Activated naive CD4-positive, alpha-beta T cell treated with anti-CD3 and anti-CD28 coated beads for 36 hours (primary cell): ENCODE measurements at places on chromosomes 1 and 21. TPM values are rescaled to one million over a fixed set of nuclear protein-coding genes. Genes with fewer than 3 reads are reported as not detected.

DNA sequence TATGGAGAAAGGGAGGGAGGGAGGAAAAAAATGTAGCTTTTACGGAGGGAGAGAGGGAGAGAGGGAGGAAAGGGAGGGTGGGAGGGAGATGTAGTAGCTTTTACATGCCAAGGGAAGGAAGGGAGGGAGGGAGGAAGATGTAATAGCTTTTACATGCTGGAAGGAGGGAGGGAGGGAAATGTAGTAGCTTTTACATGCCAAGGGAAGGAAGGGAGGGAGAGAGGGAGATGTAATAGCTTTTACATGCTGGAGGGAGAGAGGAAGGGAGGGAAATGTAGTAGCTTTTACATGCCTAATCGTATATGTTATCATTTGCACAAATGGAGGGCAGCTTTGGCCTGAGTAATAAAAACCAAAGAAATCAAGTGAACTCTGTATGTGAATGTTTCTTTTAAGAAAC, 35.6 kb downstream of the EEIG2 start:
- no peak for DNase-seq

Gene LAD1
- total RNA-seq, result not detected

GRCh38 chr1:191674626-191675179, 483.6 kb upstream of the RGS18 start:
- no peak for DNase-seq

Gene VASH2
- total RNA-seq, result 1.2 TPM

DNA sequence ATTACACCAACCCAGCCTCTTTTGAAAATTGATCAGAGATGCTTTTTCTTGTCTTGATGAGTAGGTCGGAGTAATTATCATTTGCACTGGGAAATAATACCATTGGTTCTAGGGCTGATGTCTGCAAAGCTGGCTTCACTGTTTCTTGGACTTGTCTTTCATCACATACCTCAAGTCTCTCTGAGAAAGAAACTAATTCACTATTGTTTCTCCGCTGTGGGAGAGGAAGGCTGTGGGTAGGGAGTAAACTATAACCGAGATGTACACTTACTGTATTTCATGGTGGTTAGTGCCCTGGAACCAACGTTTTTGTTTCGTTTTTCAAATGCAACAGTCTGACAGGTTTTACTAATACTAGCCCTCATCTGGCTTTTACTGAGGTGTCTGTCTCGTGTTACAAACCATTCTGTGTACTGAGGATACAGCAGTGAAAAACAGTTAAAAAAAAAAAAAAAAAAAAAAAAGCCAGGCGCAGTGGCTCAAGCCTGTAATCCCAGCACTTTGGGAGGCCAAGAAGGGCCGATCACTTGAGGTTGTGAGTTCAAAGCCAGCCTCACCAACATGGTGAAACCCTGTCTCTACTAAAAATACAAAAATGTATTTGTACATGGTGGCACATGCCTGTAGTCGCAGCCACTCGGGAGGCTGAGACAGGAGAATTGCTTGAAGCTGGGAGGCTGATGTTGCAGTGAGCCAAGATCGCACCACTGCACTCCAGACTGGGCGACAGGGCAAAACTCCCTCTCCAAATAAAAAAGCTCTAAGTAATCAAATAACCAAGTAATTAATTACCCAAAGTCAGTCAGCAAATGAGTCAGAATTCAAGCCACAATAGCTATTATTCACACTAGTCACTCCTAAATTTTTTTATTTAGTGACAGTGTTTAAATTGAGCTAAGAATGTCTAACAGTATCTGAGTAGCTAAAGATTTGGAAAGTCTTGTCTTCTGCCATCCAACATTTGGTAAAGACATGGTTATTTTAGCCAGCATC, 23.3 kb downstream of the TOMM20 start:
- no peak for DNase-seq

Gene CCDC185
- total RNA-seq, result not detected

- DNase-seq, result no peak
Observed at GRCh38 chr1:225878282-225878681, 3.9 kb downstream of the TMEM63A start.

DNA sequence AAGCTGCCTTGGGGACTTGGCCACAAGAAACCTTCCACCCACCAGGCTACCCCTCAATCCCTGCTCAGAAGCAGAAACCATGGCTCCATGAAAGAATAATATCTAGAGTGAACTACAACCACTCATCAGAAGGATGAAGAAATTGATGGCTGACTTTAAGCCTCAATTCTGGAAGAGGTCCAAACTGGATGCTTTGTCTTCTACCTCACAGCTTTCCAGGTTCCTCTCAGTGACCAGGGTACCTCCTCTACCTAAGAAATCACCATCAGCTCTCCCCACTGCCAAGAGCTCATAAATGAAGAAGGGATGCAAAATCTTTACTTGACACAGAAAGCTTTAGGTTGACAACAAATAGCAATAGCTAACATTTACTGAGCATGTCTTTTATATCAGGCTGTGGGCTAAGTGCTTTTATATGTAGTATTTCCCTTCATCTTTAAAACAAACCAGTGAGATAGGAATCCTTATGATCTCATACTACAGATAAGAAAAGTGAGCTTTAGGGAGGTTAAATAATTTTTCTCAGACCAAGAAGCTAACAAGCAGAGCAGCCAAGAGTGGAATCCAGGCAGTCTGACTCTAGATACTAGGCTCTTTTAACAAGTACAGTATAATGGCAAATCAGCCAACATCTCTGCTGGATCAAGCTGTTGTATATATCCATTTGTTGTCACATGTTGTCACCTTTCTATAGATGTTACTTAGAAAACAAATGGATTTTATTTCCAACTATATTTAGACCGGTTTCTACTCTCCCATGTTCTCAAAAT, 243.0 kb upstream of the SGIP1 start:
- DNase-seq, result no peak

GRCh38 chr1:111737216-111738132, 1.7 kb downstream of the INKA2 start:
- no peak for DNase-seq

DNA sequence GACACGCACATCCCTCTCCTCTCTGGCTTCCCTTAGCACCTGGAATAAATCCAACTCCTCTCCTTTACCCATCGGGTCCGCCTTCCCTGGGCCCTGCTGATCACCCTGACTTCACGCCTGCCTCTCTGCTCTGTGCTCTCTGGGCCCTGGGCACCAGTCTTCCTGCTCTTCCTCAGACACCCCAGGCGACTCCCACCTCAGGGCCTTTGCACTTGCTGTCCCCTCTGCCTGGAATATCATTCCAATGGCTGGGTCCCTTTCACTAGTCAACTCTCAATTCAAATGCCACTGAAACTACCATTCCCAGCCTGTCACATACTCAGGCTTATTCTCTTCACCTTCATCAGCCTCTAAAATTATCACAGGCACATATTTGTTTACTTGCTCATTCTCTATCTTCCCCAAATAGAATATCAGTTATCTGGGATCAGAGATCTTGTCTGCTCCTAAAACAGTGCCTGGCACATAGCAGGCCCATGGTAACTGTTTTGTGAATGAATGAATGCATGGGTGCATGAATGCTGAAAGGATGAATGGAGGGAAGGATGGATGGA, 27.2 kb upstream of the SELENON start:
- no peak for DNase-seq

- DNase-seq, result no peak
Observed at GRCh38 chr1:10678852-10679251, 117.6 kb downstream of the CASZ1 start.

GRCh38 chr1:116564426-116564825, 6.4 kb downstream of the CD58 start:
- DNase-seq, result no peak

DNA sequence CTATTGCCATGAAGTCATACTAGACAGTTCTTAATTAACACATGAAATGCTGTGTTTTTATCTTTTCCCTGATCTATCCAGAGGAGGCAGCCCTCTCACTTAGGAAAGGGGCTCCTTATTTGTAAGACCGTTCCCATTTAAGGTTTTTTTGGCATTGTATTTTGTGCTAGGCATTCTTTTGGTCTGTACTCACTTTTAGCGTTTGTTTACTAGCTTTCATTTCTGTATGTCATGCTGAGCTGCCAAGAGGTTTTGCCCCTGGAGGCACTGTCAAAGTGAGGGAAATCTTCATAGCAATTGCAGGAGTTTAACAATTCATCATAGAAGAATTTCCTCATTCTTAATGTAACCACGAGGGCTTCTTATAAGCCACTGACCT, 59.5 kb downstream of the MTR start:
- no peak for DNase-seq

Gene KCNK2
- not detected for total RNA-seq

DNA sequence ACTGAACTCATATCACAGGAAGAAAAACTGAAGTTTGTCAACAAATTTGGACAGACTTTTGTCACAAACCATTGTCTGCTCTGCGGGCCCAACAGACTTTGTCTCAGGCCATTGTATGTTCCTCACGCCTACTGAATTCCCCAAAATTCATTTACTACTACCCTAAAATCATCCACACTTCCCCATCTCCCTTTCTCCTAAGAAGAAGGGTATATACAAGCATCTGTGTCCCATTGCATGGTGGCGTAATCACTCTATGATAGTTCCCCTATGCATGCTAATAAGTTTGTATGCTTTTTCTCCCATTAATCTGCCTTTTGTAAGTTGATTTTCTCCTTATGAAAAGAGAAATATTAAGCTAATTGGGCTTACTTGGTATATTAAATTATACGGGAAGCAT, 54.9 kb upstream of the ATF3 start:
- no peak for DNase-seq

Gene BRDT
- not detected for total RNA-seq

Gene LRRN2
- not detected for total RNA-seq

DNA sequence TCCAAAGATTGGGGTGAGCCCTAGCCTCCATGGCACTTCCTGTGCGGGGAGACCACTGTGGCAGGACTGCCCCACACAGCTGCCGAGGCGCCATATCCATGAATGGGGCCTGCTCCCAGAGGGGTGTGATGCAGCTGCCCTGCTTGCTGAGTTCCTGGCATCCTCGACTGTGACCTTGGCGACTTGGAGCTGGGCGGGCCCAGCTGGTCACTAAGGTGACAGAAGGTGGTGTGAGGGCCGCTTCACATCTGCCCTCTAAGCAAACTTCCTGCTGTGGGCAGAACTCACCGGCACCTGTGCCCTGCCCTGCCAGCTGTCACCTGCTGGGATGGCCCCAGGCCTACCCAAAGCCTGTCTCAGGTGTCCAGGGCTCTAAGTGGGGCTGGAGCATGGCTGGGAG, 9.0 kb downstream of the TMEM61 start:
- no peak for DNase-seq

DNA sequence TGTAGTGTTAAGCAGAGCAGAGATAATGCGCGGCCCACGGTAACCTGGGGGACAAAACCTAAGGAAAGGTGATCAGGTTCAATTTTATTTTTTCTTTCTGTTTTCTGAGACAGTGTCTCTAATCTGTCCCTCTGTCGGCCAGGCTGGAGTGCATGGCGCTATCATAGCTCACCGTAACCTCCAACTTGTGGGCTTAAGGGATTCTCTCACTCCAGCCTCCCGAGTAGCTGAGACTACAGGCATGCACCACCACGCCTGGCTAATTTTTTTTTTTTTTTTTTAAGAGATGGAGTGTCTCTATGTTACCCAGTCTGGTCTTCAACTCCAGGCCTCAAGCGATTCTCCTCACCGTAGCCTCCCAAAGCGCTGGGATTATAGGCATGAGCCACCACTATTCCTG, 724 bp upstream of the ANKRD35 start:
- no peak for DNase-seq

GRCh38 chr21:17709266-17709611, 96.5 kb upstream of the BTG3 start:
- no peak for DNase-seq

DNA sequence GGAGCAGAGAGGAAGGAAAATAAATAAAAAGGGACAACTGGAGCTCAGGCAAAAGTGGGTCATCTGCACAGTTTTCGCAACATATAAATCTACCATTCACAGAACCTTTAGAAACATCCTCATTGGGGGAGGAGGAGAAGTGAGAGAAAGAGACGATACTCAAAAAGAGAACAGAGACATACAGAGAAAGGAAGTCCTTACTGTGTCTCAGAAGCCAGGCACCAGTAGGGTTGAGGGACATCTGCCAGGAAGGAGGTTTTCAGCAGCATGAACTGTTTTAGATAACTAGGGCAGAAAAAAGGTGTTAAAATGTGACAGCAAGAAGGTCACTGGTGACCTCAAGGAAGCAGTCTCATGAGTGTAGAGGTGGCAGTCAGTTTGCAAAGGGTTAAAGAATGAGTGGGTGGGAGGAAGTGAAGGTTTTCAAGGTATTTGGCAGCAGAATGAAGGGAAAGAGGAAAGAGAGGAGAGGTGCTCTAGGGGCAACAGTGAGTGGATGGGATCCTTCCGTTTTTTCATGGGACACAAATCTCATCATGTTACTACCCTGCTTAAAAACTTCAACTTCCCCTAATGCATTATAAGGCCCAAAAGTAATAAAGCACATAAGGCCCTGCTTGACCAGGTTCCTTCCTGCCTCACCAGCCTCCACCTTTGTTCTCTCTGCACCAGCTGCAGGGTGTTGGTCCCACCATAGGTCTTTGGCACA, 9.5 kb downstream of the JAK1 start:
- peak; percentile 79 for DNase-seq

DNA sequence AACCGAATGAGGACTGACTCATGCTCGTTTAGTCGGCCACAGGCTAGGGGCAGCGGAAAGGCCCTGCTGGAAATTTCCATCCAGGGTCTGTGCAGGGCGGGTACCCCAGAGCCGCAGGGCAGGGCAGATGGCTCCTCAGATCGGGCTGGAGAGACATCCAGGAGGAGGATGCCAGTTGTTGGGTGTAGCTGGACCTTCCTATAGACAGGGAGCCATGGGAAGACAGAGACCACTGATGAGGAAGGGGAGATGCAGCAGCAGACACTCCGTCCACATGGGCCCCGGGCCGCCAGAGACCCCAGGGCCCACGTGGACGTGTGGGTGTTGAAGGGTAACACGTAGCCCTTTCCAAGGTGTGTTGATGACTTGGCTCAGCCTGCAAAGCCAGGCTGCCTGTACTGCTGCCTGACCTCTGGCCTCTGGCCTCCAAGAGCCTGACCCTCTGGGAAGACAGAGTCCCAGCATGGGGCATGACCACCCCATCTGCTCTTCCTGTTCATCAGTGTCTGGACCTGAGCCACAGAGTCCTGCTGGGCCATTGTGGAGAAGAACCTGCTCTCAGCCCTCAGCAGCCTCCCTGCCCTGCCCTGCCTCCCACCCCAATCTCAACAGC, 4.8 kb downstream of the GNG4 start:
- no peak for DNase-seq

GRCh38 chr1:181192316-181192715, 103.8 kb downstream of the IER5 start:
- DNase-seq, result no peak

Gene KLHDC9
- 0.33 TPM for total RNA-seq

Gene ZNF648
- not detected for total RNA-seq

Gene WDR47
- 8.2 TPM for total RNA-seq

GRCh38 chr1:152998476-152998875, 3.1 kb upstream of the SPRR3 start:
- no peak for DNase-seq

DNA sequence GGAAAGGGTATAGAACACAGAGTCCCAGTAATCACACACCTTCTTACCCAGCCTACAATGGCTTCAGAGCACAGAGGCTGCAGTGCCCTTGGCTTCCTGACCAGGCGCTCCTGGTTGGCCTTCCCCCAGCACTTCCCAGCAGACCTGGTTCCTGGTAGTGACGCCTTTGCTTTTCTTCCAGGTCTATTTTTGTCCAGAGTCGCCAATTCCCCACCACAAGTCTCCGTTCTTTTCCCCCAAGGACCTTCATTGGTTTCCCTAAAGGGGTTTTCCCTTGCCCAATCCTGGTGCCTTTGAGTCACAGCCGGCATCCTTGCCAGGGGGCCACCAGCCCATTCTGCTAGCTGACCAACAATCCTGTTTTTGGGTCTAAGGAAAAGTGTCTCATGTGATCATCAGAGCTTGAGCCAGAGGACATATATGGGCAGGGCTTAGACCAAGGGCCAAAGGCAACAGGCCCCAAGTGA, 84.8 kb downstream of the KCNJ15 start:
- DNase-seq, result no peak

Gene RXFP4
- total RNA-seq, result 0.29 TPM
